Stimulated activated CD8-positive, alpha-beta memory T cell treated with anti-CD3 and anti-CD28 coated beads, Interleukin-7, amount 100 ng/mL, for 1 hour (primary cell): ENCODE measurements at places on chromosomes 4 and X.

DNA sequence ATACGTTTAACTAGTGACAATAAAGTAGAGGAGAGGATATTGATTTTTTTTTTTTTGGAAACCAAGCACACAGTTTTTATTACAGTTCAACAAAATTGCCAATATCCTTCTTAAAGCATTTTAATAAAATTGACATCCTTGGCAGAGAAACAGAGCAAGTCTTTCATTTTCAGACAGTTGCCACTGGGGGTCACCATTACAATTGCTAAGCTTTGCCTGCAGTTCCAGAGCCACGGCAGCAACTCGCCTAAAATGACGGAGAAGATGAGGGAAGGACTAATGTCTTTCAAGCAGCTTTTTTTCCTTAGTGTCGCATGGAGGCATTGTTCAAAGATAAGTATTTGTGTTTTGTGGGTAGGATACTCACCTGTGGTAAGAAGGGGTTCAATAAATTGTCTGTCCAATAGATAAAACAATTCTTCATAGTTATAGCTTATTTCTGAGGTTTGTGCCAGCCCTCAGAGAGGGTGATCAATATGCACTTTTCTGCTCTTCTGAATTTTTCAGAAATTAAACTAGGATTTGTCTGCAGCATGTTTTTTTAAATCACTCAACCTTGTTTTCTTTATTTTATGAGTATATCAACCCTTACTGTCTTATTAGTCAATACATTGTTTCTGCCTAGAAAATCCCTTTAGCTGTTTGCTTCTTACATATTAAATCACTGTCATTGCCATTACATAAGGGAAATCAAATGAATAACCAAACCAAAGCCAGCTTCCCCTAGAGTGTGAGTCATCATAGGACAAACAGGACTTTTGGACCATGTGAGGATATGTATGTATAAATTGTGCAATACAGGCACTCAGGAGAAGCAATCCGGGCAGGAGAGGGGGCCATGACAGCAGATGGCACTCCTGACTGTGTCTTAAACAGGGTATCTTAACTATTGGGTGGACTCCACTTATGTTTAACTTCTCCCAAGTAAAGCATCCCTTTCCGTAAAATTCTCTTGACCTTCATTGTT is 508.1 kb upstream of the ARX start:
- DNase-seq = no peak

- DNase-seq = no peak
Observed at GRCh38 chrX:13338996-13339515, 19.2 kb upstream of the ATXN3L start.

GRCh38 chrX:70481471-70482270 is 37.0 kb downstream of the DLG3 start:
- no peak for DNase-seq

DNA sequence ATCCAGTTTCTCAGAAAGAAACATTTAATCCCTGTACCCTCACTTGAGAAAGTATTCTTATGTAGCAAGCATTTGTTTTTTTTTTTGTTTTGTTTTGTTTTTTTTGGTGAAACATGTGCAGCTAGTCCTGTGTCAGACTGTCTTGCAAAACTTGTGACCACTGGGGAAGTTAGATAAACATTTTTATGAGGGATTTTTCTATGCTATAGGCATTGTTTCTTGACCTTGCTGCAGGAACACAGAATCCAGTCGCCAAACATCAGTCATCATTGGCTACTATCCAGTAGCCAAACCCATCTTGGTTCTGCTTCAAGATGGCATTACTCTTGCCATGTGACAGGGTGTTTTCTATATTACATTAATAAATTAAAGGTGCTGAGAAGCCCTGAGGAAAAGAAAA is 7.7 kb upstream of the MAPK10 start:
- no peak for DNase-seq

- no peak for DNase-seq
Observed at GRCh38 chr4:41693629-41694028, 54.9 kb downstream of the PHOX2B start.
